Hematopoietic multipotent progenitor cell treated with erythropoietin and hydrocortisone succinate and interleukin-3 and kit ligand, for 15 days (in vitro differentiated cells): ENCODE measurements at places on chromosomes 7 and 10.

GRCh38 chr7:39686261-39686924, 63.0 kb downstream of the RALA start:
- DNase-seq = no peak

DNA sequence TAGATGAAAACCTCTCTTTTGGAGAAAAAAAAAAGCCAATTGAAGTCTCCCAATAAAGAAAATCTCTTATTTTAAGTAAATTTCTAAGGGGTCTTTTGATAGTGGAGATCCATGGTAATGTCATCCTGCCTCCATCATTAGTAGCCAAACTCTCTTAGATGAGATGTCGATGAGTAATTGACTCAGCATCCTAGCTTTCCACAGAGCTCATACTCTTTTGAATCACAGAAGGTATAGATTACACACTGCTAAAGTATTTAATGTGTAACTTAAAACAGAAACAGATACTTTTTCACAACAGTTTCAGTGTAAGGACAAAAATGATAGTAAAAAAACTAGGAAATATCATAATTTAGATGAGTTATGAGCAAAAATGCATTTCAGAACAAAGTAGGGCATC, 19.4 kb downstream of the MAGI2 start:
- DNase-seq = no peak

DNA sequence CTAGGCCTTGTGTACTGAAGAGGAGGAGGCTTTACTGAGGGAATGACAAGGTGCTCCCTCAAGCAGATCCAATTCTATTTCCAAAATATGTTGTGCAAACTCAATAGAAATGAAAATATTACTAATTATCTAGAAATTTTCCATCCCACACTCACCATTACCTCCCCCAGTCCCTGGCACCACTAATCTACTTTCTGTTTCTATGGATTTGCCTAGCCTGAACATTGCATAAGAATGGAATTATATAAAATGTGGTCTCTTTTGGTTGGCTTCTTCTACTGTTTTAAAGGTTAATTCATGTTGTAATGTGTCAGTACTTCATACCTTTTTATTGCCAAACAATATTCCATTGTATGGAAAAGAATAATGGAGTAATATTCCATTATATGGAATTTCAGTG, 18.7 kb upstream of the NUB1 start:
- DNase-seq = no peak

DNA sequence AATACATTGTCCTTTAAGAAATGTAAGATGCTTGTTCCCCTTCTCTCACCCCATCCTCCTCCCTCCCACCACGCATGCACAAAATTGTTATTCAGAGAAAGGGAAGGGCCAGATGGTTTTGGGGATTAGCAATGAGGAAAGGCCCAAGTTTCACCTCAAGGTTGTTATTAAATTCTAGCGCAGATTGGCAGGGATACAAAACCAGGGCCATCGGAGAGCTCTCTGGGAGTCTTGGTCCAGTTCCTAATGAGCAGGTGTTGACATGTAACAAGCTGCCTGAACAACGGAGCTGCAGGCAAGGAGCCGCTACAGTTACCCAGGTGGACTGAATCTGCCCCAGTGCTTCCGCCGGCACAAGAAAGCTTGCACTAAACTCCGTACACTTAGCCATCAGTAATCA, 9.7 kb upstream of the ANK3 start:
- no peak for DNase-seq

GRCh38 chr10:78942091-78942501, 126.7 kb upstream of the ZMIZ1 start:
- no peak for DNase-seq

GRCh38 chr10:95273393-95274312, 17.1 kb downstream of the PDLIM1 start:
- no peak for DNase-seq

DNA sequence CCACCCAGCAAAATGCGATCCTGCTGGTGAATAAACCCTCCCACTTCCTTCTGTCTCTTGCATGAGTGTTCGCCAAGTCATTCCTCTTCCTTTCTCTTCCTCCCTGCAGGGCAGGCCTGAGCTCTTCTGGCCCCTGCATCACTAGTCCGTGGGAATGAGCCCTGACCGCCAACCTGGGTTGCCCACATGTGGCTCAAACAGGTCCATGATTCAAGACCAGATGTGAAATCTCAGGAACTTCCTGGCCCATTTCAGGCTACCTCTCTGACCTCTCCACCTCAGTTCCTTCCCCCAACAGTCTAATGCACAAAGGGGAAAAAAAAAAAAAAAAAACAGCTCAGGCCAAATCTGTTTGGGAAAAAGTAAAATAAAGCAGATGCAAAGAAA, 5.4 kb upstream of the YWHAG start:
- no peak for DNase-seq

DNA sequence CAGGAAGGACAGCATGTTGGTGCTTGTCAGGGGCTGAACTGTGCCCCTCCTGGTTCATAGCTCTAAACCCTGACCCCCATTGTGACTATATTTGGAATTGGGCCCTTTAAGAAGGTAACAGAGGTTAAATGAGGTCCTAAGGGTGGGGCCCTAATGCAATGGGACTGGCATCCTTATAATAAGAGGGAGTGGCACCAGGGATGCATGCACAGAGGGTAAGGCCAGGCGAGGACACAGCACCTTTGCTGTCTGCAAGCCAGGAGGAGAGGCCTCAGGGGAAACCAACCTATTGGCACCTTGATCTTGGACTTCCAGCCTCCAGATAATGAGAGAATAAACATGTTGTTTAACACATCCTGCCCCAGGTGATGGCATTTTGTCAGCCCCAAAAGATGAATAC, 61.3 kb upstream of the EBF3 start:
- no peak for DNase-seq

DNA sequence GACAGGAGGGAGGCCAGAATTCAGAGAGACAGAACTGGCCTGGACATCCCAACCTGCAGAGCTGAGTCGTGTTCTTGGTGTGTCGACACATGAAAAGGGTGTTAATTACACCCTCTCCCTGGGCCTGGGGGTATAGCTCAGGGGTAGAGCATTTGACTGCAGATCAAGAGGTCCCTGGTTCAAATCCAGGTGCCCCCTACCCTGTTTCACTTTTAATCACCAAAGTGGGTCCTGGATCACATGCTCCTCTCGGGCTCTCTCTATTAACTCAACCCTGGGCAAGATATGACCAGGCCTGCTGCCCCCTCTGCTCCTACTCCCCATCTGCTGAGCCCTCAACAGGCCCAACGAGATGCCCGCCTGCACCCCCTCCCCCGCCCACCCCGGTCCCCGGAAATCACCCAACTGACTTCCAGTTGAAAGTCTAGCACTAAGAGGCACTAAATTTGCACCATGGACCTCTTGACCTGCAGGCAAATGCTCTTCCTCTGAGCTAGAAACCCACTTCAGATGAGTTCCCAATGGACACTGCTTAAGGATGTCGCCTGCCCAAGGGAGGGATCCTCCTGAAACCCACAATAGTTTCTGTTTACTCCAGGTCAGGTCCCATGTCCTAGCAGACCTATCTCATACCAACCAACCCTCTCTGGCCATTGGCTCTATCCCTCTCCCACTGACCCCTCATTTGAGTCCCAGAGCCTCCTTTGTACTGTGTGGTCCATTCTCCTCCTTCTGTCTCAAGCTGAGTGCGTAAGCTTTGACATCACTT, 137.6 kb downstream of the ZNF467 start:
- no peak for DNase-seq

DNA sequence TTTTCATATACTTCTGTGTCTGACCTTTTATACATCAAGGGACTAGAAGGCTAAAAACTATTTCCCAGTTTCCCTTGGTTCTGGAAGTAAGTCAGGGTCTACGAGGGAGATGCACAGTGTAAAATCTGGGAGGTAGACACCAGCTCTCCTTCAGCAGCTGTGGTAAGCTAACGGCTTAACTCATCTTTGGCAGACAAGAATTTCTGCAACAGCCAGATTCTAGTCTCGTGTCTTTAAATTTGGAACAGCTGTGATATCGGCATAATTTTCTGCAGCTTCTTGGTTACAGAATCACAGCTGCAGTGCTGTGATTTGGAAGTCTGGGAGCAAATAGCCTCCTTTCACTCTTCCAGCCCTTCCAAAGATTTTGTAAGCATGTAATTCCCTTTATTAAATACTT, 37.4 kb upstream of the ABCB4 start:
- no peak for DNase-seq

GRCh38 chr10:60139798-60140566, 233.6 kb upstream of the CCDC6 start:
- DNase-seq = no peak

GRCh38 chr7:82393076-82393839, 50.3 kb downstream of the CACNA2D1 start:
- DNase-seq = no peak

DNA sequence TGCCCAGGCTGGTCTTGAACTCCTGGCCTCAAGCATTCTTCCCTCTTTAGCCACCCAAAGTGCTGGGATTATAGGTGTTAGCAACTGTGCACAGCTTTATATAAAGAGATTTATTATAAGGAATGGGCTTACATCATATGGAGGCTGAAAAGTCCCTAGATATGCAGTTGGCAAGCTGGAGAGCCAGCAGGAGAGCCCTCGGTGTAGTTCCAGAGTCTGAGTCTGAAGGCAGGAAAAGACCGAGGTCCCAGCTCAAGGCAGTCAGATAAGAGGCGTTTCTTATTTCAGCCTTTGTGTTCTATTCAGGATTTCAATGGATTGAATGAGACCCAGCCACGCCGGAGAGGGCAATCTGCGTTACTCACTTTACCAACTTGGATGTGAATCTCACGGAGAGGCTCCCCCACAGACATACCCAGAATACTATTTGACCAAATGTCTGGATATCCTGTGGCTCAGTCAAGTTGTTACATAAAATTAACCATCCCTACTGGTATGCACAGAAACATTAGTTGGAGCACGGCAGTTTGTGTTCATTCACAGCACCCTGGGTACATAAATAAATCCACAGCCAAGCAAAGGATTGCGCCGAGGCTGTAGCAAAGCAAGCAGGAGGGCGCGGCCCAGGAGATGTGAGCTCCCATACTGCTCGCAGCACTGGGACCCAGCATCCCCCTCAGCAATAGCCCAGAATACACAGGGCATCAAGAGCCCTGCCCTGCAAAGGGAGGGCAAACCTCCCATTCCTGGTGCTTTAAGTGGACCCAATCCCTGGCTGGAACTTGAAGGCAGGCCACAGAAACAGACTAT, 158.4 kb upstream of the ZNF32 start:
- DNase-seq = no peak

GRCh38 chr7:90483251-90483650, 13.8 kb downstream of the PTTG1IP2 start:
- DNase-seq = no peak

DNA sequence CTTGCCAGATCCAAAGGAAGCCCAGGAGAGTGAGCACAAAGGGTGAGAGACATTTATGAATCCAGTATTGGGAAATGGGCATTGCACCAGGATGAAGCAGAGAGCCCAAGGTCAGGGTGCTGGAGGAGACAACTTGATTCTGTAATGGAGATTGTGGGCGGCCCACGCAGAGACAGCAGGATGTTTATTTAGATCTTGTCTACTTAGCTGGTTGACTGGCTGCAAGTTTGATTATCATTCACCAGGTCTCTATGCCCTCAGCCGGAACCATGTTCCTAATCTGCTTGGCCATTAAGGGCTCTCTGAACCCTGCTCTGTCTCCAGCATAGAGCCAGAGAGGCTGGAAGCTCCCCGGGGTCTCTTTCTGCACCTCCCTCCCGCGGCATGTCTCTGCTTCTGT, 188.7 kb downstream of the PLXNA4 start:
- DNase-seq = no peak

DNA sequence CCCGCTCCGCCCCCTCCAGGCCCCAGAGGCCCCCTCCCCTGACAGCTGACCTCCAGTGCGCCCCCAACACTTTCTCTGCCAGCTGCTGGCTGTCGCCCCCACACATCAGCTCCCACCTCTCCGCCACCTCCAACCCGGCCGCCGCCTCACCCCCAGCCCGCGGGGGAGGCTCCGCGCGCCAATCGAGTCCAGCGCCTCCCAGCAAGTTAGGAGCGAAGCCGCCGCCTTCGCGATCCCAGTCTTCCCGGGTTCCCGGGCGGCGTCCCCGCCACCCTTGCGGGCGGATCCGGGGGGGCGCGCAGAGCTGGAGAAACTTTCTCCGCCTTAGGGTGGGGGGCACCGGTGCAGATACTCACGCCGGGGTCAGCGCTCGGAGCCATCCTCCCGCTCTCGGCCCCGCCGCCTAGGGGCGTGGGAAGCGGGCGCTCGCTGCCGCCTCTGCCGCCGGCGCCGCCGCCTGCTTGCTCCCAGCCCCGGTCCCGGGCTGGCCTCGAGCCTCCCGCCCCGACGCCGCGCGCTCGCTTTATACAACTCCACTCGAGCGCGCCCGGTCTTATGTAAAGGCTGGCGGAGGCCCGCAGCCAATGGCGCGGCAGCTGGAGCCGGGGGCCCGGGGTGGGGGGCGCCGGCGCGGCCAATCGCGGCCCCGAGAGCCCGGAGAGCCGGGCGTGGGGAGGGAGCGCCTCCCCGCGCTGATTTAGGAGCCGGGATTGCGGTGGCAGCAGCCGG, at the start of gene CRTAC1:
Gene CRTAC1, minus strand, starts transcription at position 529 of the 729 bp plus-strand sequence. Its CDS starts 149 bp downstream, at position 380.
- DNase-seq = no peak

GRCh38 chr10:95798096-95798855, 42.3 kb downstream of the ENTPD1 start:
- DNase-seq = no peak

DNA sequence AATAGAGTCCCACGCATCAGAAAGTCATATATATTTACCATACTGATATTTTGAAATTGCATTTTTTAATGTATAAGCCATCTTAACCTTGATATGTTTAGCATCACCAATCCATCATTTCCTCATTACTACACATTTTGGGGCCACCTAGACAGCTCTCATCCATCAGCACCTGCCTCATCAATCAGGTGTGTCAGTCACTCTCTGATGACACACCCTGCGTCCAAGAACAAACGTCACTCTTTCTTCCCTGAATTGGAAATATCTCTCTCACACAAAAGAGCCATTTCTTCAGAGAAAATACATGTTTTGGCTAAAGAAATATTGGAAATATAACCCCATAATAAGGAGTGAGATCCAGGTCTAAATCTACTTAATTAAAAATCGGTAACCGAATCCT, 38.9 kb upstream of the RSU1 start:
- no peak for DNase-seq

- no peak for DNase-seq
Observed at GRCh38 chr10:82660205-82660604, 785.2 kb downstream of the NRG3 start.

GRCh38 chr10:17226891-17227303, 1.1 kb upstream of the VIM start:
- no peak for DNase-seq
